ENCODE measurements at places on chromosomes 5 and 9.

- DNase-seq: no peak
Observed at GRCh38 chr9:124442379-124442778, 7.9 kb upstream of the ADGRD2 start.

DNA sequence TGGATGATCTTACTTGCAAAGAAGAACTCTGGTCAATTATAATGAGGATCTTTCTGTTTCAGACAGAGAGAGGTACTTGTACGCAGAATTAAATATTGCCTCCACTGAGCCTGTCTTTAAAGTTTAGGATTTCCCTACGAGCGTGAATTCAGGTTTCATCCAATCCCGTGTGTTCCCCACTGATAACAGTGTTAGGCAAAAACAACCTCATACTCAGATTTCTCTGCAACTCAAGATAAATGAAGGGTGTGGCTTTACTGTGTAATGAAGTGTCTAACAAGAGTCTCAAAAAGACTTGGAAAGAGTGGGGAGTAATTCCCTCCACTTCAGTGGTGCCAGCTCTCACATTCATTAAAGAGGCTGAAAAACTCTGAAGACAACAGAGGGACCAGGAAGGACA lies 53.2 kb upstream of the ACO1 start:
- DNase-seq: no peak

DNA sequence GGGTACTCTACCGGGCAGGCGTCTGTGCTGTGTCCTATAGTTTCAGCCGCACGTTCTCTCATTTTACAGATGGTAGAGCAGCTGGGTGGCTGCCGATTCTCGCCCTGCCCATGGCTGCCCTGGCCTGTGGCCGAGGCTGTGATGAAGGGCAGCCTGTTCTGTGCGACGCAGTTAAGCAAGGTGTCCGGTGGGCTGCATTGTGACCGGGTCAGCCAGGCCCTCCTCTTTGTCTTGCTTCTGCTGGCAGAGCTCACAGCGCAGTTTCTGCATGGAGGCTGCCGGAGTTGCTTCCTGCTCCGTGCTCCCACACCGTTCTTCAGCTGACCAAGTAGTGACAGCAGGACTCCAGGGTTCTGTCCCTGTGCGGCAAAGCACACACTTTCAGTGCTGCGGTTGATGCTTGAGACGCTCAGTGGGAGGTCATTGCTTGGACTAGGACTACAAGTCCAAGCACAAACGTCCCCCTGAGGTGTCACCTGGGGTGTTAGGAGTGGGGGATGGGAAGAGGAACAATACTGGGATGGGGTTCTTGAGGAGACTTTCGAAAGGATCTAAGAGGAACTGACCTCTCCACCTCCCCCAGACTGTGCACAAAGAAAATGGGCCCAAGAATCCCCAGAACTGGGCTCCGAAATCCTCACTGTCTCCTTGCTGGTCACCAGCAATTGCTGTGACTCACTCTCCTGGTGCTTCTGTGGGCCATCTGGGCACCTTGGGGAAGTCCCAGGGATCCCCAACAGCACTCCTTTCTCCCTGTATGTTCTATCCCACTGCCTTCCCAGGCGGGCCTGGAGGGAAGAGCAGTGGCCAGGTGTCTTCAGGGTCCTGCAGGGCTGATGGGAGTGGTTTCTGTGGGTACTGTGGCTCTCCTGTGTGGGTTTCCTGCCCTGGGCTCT lies 58.2 kb downstream of the GADD45G start:
- no peak for DNase-seq

DNA sequence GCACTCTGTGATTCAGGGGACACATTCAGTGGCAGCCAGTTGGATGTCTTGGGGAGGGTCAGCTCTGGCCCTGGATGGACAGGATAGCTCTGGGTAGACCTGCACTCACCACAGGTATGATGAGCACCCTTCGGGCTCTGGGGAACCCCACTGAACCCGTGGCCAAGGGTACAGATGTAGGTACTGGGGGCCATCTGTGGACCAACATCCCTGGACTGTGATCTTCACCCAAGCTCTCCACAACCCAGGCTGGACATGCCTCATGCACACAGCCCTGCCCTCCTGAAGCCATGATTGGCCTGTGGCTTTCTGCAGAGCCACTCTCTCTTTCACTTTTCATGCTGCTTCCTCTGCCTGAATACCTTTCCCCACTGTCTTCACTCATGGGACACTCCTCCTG lies 15.6 kb upstream of the ACSL6 start:
- DNase-seq: no peak

DNA sequence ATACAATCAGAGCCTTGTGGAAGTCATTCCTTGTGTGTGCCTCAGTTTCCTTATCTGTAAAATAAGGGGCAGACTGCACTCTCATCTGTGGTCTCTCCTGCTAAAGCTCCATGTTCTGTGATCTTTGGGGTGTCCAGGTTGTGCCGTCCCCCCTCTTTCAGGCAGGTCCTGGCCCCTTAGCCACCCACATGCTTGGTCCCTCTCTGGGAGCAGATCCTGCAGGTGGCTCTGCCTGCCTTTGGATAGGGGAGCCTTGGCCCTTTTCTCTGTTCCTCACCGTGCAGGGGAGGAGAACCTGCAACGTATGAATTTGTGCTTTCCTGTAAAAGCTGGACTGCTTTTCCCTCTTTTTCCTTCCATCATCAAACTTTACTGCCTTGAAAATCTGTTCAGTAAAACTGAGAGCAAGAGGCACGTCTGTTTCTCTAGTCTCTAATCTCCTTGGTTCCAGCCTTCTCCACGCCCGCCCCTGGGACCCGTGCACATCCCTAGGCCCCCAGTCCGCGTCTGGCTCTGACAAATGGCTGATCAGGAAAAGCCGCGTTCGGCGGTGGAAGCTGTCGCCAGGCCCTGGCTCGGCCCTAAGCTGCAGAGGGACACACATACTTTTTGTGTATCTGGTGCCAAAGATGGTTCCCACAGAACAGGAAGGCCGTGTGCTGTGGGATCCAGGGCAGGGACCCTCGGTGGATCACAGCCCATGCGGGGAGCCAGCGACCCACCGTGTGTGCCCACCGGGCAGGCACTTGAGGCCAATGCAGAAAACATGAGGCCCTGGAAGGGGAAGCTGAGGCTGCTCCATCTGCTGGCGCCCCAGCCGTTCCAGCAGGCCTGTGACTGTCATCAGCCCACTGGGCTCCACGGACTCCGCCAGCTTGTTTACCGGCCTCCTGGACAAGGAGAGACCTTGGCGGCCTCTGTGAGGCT lies 43.4 kb upstream of the COL5A1 start:
- DNase-seq: no peak

DNA sequence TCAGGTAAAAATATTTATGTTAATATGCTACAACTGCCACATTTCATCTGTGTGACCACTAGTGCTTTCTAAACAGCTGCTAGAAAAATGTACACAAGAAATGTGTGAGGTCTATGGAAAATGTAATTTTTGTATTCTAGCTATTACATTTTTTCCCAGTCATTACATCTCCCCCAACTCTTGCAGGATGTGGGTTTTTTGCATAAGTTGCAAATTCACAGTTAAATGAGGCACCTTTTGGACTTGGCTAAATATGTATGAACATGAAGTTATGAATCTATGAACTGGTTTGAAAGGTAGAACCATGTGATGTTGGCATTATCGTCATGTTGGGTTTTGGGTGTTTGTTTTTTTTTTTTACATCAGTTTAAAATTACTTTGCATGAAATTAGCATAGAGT lies 590.4 kb upstream of the WWC1 start:
- DNase-seq: no peak

- DNase-seq: no peak
Observed at GRCh38 chr9:83281306-83282255, 218.6 kb upstream of the RASEF start.

DNA sequence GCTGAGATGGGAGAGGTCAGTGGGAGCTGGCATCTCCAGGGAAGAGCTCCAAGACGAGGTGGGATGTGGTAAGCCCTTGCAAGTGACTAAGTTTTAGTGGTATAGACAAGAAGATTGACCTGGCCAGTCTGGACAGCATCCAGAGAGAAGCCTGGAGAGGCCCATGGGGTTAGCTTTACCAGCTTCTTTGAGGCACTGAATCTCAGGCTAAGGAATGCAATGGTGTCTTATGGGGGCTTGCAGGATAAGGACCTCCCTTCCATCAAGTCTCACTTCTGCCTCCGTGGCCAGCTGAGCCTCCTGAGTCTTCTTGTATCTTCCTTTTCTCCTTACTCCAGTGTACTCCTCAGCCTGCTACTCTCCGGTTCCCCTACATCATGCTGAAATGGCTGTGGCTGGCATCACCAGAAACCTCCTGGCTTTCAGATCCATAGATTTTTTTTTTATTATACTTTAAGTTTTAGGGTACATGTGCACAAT lies 56.5 kb upstream of the JADE2 start:
- no peak for DNase-seq

DNA sequence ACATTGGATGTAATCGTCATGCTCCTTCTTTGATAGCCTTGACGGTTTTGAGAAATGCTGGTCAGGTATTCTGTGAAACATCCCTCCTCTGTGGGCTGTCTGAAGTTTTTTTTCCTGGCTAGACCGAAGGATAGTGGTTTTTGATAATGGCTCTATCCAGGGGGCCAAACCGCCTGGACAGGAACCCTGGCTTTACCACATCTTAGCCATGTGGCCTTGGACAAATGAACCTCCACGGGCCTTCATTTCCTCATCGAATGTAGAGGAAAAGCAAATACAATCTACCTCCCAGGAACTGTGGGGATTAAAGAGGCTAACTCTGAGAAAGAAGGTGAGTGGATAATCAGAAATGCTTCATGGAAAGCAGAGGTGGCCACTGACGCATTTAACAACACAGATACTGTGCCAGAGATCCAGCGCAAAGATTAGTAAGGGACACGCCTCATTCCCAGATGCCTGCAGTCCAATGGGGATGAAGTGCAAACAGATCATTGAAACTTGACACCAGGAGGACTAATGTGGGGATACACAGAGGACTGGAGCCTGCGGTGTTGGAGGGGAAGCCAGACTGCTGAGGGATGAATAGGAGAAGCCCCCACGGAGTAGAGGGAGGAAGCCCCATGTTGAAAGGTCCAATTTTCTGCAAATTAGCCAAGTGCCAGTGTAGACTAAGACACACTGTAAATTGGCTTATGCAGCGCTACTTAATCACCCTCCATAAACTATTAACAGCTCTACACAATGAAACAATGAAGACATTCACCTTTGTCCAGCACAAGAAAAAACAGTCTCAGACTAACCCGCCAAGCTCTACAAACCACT lies 41.6 kb downstream of the MYO10 start:
- DNase-seq: no peak

DNA sequence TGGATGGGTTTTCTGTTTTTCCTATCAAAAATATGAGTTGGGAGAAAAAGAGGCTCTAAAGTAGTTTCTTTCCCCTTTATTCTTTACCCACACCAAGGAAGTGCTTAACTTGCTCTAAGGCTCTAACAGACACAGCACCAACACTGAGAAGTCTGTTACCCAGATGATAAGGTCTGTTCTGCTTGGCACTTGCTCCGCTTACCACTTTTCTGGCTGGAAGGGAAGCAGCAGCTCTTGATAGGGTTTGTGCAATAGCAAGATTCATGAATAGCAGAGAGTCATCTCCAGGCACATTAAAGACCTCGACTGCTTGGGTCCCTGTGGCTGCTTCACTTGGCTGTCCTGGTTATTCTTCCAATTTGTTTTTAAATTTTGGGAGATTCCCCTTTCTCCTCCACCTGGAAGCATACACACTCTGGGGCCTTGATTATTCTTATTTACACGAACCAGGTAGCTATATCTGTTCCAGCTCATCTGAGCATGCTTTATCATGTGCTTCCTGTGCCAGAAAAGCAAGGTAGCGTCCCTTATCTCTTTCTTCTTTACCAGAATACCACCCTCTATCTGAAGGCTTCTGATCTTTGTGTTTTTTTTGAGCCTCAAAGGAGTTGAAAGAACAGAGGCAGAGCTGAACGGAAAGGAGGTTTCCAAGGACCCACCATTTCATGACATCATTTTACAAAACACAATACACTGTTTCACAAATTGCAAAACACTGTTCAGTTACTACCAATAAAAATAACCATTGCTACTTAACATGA lies 24.8 kb downstream of the PPP3R2 start:
- no peak for DNase-seq

- no peak for DNase-seq
Observed at GRCh38 chr5:111976705-111977435, 219.9 kb upstream of the NREP start.

Data from activated T-helper 9 cell treated with anti-CD3 and anti-CD28 coated beads, Interleukin-2, amount 50 U/mL, for 16 hours (primary cell).